SIG-M5 (cell line): ENCODE measurements at places on chromosomes 5 and 9.

- no peak for DNase-seq
Observed at GRCh38 chr5:119289438-119290044, 66.3 kb upstream of the TNFAIP8 start.

DNA sequence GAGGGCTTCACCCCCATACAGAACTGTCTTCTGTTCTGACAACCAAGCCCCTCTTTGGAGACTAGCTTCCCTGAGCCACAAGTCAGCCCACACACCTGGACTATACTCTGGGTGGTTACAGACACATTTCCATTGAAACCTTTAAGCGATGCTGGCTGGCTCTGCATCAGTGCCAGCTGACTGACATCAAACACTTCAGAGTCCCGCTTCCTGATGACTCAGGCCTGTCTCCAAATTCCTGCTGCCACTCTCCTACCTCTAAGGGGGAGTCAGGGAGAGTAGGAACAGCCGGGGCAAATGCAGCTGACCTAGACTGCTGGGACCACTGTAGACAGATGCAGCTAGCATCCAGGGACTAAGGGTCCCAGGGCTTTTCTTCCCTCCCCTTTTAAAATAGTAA, 59.4 kb downstream of the SIL1 start:
- no peak for DNase-seq

- no peak for DNase-seq
Observed at GRCh38 chr5:106418196-106418595, 1252.5 kb downstream of the EFNA5 start.

DNA sequence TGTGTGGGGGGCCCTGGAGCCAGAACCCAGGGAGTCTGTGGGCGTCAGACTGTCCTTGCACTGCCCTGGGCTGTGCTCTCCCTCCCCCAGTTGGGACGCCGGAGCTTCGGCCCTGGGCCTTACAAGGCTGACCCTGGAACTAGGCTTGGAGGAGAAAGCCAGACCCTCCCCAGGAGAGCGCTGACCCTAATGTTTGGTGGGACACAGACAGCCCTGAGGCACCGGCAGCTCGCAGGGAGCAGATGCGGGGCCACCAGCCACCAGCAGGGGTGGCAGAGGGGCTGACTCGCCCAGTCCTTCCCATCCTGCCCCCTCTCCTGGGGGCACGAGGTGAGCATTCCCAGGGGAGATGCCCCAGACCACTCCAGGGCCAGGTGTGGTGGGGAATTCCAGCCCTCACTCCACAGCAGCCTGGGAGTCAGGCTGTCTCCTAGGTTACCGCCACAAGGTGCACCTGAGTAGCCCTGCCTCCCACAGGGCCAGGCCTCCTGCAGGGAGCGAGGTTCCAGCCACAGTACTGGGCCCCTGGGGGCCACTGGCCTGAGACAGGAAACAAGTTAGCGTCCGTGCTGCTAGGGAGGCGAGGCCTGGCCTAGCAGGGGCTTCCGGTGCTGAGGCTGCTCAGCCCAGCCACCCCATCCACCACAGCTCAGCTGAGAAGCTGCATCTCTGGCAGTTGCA, 134.6 kb downstream of the OLFM1 start:
- no peak for DNase-seq

- DNase-seq = no peak
Observed at GRCh38 chr9:5446451-5447236, 3.7 kb upstream of the CD274 start.

DNA sequence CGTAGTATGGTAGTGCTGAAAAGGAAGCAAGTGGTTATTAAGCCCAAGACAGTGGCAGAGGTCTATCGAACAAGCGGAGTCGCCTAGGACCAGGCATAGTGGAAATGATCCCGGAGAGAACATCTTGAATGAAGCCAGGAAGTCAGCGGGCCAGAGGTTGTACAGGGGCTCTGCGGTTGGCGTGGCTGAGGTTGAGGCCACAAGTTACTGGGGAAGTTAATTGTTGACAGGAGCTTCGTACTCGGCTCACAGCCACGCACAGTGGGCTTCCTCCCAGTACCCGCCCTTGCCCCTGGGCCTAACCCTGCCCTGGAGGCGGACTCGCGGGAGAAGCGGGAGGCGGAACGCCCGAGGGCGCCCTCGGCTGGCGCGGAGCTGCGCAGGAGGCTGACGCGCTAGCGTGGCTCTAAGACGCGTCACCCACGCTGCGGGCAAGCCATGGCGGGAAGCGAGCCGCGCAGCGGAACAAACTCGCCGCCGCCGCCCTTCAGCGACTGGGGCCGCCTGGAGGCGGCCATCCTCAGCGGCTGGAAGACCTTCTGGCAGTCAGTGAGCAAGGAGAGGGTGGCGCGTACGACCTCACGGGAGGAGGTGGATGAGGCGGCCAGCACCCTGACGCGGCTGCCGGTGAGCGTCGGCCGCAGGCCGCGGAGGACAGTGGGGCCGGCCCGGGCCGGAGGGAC, at the start of gene FBXO4:
TSS of gene FBXO4 (plus strand) at position 410 of the 683 bp plus-strand sequence. CDS start at position 439, 29 bp downstream.
- peak; percentile 29 for DNase-seq

DNA sequence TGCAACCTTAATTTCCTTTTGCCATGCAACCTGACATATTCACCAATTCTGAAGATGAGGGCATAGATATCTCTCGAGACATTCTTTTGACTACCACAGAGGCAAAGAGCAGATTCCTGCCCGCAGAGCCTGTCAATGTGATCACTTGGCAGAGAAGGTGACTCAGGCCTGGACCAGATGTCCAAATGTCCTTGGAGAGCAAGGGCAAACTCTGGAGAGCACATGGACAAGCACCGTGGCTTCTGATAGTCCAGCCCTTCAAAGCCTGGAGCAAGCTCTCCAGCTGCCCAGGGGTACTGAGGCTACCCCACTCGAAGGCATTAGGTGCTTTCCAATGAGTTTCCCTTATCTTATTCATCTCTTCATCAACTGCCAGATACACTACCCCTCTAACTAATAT, 50.4 kb upstream of the ALDH1B1 start:
- DNase-seq = no peak

DNA sequence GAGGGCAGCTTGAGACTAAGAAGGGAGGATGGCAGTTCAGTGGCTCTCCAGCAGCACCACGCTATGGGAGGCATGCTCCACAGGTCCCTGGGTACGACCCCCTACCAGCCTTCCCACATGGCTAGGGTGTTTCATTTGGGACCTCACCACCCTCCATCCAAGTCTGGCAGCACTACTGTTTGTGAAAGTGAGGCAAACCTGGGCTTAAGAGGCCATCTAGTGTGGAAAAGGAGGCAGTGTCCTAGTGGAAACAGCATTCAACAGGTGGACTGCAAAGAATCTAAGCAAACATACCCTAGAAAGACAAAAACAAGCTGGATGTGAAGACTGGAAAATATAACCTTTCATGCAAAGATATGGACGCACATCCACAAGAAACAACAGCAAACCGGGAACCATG, 4.8 kb upstream of the C5orf47 start:
- DNase-seq = no peak

DNA sequence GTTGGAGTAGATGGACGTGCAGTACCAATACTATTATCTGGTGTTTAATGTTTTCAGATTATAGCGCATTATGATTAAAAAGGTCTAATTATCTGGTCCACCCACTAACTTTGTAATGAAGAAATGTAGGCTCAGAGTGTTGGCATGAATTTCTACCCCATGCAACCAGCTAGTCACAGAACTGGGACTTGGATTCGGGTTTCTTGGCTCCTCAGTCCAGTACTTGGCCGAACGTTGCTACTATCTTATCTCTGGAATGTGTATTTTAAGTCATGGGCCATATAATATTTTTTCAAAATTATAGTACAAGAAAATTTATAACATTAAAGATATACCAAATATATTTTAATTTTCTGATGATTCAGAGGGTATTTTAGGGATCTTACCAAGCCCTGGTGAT, 657.5 kb upstream of the DMAC1 start:
- no peak for DNase-seq

- DNase-seq = no peak
Observed at GRCh38 chr9:77435277-77435676, 212.8 kb downstream of the GNA14 start.

DNA sequence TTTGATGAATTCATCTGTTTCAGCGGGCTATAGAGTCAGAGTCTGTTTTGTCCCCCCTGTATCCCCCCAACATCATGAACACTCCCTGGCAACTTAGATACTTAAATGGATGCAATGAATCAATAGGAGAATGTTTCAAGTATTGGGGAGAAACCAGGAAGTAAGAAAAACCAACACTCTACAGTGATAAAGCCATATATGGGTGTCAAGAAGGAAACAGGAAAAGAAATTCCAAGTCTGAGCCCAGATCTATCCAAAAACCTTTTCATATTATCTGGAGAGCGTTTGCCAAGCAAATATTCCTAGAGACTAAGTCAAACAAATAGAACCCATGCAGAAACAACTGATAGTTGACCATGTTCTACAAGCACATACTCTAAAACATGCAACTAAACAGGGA, 2.3 kb upstream of the GNAQ start:
- DNase-seq = no peak

DNA sequence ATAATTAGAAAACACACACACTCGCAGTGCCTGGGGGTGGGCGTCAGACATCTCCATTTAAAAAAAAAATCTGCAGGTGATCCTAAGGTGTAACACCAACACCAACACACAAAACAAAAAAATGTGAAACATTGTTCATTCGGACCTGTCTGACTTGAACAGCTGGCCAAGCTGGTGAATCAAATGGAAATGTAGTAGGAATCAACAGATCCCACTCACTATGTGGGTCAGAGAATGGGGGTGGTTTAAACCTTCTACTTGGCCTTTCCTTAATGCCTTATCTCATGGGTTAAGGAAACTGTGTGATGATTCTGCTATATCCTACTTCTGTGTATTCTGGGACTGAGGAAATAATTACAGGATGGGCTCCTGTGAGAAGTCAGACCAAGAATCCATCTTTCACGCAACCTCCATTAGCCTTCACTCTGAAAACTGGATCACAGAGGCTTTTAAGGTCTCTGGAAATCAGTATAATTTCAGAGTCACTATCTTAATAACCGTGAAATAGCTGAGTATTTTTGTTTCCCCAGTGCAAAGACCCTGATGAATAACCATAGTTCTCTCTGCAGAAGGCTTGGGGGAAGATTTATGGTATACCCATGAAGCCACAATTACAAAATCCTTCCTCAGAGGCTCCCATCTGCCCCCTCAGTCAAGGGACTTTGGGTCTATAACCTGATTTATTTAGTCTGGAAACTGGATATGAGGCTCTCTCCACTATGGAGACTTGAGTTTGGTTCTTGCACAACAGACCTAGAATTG, 17.2 kb upstream of the MCCC2 start:
- no peak for DNase-seq

GRCh38 chr5:165161204-165161603, 1655.8 kb downstream of the MAT2B start:
- no peak for DNase-seq

- DNase-seq = no peak
Observed at GRCh38 chr5:151271336-151271735, 18.4 kb downstream of the GM2A start.

GRCh38 chr5:39608024-39608423, 183.2 kb upstream of the DAB2 start:
- no peak for DNase-seq

DNA sequence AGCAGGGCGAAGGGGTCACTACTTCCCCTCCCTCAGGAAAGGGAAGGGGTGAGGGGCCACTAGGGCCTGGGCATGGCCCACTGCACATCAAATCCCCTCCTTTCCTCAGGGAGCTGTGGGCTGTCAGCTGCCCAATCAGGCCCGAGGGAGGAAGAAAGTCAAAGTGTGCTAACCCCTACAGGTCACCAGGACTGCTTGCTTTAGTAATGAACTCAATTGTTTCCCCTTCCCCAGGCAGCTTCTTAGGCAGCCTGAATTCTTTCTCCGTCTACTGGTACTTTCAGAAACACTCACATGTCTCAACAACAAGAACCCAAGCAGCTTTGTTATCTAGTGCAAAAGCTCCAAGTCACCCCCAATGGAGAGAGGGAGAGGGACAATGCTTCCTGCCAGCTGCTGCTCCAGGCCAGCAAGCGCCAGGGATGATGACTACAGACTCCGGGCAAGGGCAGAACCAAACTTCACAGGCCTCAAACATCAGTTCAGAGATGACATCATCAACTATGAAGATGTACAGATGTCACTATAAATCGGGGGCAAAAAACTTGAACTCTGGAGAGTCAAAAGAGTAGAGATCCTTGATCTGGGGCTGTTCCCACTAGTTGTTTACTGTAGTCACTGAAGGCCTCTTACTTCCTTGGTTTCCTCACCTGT, 100.7 kb downstream of the SLIT3 start:
- DNase-seq = no peak

DNA sequence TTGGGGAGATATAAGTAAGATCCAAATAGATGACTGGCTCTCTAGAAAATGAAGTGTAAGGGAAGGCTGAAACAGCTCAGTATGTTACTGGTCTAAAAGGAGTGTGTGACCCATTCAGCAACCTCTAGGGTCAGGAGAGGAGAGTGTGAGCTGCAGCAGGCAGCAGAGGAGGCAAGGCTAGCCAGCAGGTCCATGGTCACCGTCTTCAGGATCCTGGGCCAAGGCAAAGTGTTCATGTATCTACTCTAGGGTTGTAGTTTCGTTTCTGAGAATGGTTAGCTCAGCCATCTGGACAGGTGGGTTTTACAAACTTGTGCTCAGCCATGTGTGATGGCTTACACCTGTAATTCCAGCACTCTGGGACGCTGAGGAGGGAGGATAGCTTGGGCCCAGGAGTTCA, 13.7 kb downstream of the MYO10 start:
- DNase-seq = no peak

DNA sequence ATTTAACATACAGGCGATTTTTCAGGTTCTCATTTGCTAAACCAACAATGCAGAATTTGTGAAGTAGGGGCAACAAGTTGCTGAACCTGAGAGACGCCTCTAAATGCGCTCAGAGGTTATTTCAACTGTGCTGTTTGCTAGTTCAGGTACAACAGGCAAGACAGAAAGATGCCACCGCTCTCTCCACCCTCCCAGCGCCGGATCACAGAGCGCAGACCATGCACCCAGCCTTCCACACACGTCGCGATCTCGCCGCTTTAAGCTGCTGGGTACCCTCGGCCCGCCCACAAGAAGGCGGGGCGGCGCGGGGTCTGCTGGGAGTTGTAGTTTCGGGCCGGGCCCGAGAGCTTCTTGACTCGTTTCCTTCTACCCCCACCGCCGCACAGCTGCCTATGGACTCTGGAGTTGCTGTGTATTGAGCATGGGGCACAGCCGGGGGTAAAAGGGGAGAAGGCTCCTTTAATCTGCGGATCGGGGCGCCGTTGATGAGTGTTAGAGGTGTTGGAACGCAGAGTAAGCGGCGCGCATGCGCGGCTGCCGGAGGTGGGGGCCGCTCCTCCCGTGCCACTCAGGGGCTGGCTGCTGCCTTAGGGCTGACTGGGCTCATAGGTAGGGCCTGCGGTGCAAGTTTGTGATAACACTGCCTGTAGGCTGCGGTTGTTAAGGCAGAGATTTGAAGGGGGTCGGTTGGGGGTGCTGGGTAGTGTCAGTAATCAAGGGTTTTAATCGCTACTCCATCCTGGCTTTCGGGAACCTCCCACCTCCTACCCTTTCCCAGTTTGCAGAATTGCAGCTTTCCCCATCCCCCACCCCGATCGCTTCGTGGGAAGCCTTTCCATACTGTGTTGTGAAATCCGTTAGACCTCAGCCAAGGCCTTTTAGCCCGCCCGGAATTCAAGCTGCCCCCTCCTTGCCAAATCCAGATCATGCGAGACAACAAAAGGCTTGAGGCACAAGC, 40.3 kb upstream of the ABCA1 start:
- DNase-seq = no peak

- no peak for DNase-seq
Observed at GRCh38 chr9:81499594-81499993, 189.8 kb downstream of the TLE1 start.

GRCh38 chr5:154214371-154215106, 24.0 kb downstream of the GALNT10 start:
- DNase-seq = no peak

GRCh38 chr5:157963761-157964160, 104.8 kb upstream of the CLINT1 start:
- DNase-seq = no peak

GRCh38 chr5:98905857-98906688, 22.7 kb downstream of the CHD1 start:
- DNase-seq = no peak
